Stimulated activated CD4-positive, alpha-beta T cell treated with anti-CD3 and anti-CD28 coated beads, Interleukin-4, amount 100 ng/mL, for 48 hours (primary cell): ENCODE measurements at places on chromosomes 13 and 19.
A peak's percentile ranks its signal among the peaks of the same experiment; 100 is the strongest.

- DNase-seq, result no peak
Measured at GRCh38 chr19:45492627-45493470, 4.0 kb downstream of the RTN2 start.

DNA sequence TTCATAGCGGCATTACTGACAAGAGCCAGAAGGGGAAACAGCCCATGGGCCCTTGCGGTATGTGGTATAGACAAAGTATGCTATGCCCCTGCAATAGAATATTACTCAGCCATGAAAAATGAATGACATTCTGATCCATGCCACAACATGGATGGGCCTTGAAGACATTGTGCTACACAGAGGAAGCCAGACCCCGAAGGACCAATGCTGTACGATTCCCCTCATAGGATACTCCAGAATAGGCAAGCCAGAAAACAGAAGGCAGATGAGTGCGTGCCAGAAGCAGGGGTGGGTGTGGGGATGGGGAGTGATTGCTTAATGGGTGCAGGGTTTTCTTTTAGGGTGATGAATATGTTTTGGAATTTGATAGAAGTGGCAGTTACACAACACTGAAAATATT is 342.0 kb downstream of the TEX29 start:
- DNase-seq, result no peak

GRCh38 chr19:49150106-49150943 is 4.9 kb downstream of the HRC start:
- DNase-seq, result peak; percentile 20

GRCh38 chr19:3065675-3066357 is 3.5 kb upstream of the TLE5 start:
- no peak for DNase-seq

- no peak for DNase-seq
Measured at GRCh38 chr19:38204096-38204495, 19.9 kb downstream of the DPF1 start.

- no peak for DNase-seq
Measured at GRCh38 chr13:74064805-74065312, 69.3 kb downstream of the KLF12 start.

DNA sequence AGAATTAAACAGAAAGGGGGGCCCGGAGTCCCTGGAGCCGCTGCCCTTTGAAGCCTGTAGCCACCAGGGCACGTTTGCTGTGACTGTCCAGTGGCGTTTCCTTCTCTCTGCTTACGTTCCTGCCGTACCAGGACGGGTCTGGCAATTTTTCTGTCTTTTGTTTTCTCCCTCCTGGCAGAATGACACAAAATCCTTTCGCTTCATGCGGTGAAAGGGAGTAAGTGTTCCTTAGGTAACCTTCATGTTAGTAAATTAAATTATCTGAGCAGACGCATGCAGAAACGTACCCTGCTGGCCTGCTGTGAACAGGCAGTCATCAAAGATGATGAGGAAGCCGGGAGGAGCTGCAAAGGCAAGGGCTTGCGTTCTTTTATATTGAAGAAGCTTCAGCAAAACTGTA is 299.3 kb upstream of the ARGLU1 start:
- no peak for DNase-seq

- DNase-seq, result no peak
Measured at GRCh38 chr19:4847190-4847973, 15.9 kb upstream of the TICAM1 start.

DNA sequence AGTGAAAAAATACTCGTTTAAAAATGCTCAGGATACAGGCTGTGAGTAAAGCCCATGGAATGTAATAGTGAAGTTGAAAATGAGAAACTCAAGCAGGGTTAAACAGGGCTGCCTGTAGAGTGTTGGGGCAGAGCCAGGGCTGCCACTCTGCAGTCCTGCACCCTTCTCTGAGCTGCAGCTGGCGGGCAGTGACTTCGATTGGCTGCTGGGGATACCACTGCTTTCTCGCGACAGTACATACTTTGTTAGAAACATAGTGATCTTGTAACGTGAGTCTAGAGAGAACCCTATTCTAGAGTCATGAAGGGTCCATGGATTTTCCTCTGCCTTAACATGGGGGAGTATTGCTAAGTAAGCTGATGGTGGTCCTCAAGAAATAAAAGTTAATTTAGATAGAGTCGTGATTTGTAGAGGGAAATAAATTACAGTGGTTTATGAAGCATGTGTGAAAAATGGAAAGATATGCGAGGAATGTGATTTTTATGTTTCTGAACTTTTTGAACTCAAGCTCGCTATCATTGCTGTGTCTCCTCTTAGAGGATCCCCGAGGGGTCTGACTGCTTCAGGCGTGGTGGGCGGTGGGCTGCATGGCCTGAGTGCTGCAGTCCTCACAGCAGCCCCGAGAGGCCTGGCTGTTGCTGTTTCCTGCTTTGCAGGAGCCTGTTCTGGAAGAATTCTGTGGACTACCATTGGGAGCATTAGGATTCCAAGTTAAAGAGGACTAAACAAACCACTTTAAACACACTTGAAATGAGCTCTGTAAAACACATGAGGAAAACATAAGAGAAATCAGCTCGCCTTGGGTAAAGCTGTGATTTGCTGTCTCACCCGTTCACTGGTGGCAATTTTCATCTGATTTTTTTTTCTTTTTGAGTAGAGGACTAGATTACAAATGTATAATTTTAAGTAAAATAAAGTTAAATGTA is 95.7 kb downstream of the ARHGEF7 start:
- no peak for DNase-seq

- no peak for DNase-seq
Measured at GRCh38 chr19:40150170-40150569, 41.1 kb upstream of the MAP3K10 start.

DNA sequence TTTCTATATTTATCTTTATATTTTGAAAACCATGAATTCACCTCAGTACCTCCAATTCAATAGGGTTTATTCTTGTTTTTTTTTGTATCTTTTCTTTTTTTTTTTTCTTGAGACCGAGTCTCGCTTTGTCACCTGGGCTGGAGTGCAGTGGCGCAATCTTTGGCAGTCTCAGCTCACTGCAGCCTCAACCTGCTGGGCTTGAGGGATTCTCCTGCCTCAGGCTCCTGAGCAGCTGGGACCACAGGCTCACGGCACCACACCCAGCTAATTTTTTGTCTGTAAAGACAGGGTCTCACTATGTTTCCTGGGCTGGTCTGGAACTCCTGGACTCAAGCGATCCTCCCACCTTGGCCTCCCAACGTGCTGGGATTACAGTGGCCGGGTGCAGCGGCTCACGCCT is 23.1 kb upstream of the EVI5L start:
- DNase-seq, result no peak

- DNase-seq, result peak; percentile 62
Measured at GRCh38 chr19:11375143-11375948, 880 bp downstream of the SWSAP1 start.

GRCh38 chr13:113539176-113539575 is 45.4 kb upstream of the TFDP1 start:
- no peak for DNase-seq

- DNase-seq, result no peak
Measured at GRCh38 chr13:27135023-27135422, 36.6 kb downstream of the USP12 start.

DNA sequence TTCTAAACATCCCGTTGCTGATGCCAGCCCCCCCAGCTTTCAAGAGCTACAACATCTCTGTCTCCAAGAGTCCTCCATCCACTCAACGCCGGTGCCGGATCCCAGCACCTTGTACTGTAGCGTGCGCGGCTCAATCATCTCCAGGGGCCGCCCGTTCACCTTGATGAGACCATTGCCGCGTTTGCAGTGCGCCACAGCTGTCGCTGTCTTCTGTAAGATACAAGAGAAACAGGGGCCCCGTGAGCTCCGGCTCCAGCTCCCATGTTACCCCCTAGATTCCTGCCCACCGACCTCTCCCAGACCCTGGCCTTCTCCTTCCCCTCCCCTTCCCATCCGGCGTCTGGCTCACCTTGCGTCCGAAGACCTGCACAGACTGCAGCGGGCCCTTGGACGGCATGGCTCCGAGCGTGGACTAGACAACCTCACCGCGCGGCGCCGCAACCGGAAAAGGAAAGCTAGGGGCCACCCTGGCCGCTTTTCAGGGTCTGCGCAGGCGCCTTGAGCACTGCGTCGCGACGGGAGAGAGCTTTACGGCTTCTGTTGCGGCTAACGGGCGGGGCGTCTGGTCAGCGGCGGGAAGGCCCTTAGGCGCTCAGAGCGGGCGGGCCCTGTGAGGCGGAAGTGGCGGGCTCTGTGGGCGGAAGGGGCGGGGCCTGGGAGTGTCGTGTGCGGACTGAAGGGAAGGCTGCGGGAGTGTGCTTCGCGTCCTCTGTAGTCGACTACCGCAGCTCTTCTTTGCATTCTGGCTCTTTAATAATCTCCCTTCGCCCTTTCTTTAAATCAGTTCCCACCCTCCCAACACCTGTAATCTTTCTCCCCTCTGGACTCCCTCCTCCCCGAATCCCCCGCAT is at the start of gene RPS16:
RPS16 (minus strand) TSS at position 451 of the 851 bp plus-strand sequence; CDS start at position 397, 54 bp downstream.
- peak; percentile 100 for DNase-seq

DNA sequence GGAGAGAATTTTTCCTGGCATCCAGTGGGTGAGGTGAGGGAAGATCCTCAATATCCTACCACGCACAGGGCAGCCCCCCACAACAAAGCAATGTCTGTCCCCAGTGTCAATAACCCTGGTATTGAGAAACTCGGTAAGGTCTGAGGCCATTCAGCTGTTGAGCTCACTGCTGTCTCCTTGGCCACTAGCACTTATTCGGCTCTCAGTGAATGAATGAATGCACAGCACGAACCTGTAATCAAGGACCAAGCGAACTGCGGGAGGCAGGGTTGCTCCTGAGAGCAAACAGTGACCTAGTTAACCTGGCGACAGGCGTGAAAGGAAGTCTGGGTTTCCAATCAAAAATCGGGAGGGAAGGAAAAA is 640 bp downstream of the ZSCAN5A start:
- no peak for DNase-seq

GRCh38 chr19:13275016-13275722 is 125.0 kb downstream of the IER2 start:
- no peak for DNase-seq

- no peak for DNase-seq
Measured at GRCh38 chr13:86918682-86919081, 752.5 kb upstream of the SLITRK5 start.

DNA sequence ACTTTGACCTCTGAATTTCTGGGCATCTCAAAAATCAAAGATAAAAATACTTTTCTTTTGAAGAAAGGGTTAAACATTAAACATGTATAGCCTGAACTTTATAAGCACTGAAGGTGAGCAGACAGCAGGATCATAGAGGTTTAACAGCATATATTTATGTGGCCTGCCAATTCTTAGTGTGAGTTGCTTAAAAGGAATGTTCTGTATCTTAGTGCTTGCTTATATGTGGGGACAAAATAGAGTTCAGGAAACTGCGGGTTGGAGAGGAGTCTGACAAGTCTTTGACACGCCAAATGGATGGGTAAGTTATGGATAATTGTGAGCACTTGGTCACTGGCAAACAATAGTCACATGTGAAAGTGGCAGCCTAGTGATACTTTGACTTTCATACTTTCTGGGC is 1419.4 kb upstream of the SPRY2 start:
- DNase-seq, result no peak

DNA sequence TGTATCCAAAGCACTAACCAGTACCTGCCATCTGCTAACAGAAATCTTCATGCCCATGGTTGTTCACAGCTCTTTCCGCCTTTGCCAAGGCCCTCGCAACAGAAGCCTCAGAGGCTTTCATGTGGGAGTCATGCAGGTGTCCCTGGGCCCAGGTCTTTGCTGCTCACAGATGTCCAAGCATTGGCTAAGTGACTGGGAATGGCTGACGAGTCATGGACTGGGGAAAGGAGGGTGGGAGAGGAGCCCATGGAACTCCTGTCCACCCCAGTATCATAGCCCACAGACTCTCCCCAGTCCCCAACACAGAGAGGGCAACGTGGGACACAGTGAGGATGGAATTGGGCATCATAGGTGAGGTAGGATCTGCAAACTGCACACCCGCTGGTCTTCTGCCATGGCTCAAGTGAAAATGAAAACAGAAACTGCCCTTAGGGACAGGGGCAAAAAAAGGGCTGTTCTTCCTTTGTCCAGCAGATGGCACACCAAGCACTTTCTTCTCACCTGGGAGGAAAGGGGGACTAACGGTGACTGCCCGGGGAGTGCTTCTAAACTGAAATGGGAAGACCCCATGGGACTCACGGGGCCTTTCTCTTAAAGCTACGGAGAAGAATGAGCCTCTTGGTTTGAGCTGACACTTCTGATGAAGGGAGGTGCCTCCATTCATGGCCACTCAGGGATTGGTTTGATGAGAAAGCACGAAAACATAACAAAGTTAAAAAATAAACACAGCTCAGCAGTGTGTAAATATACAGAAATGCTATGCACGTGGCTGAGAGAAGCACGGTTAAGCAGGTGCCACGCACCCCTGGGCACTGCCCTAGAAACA is 11.1 kb upstream of the DHRS12 start:
- peak; percentile 62 for DNase-seq

- no peak for DNase-seq
Measured at GRCh38 chr13:106187101-106187500, 348.4 kb downstream of the EFNB2 start.

- no peak for DNase-seq
Measured at GRCh38 chr19:38682872-38683392, 35.5 kb downstream of the ACTN4 start.

DNA sequence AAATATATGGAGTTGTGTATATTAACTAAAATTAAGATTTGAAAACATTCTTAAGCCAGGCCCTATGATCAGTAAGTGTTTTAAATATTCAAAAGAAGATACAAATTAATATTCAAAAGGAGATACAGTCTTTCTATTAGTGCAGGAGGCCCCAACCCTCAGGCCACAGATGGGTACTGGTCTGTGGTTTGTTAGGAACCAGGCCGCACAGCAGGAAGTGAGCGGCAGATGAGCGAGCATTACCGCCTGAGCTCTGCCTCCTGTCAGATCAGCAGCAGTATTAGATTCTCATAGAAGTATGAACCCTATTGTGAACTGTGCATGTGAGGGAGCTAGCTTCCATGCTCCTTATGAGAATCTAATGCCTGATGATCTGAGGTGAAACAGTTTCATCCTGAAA is 232.9 kb downstream of the FOXO1 start:
- no peak for DNase-seq

GRCh38 chr13:24182703-24183081 is 22.2 kb downstream of the SPATA13 start:
- DNase-seq, result no peak
